Activated naive CD8-positive, alpha-beta T cell treated with anti-CD3 and anti-CD28 coated beads, Interleukin-2, amount 10 ng/mL, durations not matched to agents 7 days and 5 days (primary cell): ENCODE measurements at places on chromosomes 7 and 10. TPM values are rescaled to one million over a fixed set of nuclear protein-coding genes. Genes with fewer than 3 reads are reported as not detected.
A peak's percentile ranks its signal among the peaks of the same experiment; 100 is the strongest.

PCDH15 gene
- not detected for total RNA-seq

CFAP70 gene
- total RNA-seq: 2.2 TPM

SFRP5 gene
- total RNA-seq: 0.23 TPM

ELFN1 gene
- not detected for total RNA-seq

DNA sequence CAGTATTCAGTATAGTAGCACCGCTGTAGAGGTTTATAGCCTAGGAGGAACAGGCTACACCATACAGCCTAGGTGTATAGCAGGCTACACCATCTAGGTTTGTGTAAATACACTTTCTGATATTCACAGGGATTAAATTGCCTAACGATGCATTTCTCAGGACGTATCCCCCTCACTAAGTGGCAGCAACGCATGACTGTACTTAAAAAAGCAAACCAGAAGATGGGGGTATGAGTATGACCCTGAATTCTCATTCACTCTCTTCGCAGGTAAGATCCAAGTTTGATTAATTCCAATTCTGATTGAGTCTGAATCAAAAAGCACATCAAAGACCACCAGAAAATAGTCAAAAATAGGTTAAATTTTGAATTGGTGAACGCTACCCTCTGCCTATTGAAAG, 972 bp downstream of the ORC5 start:
- peak overlapping the region; percentile 91 for H3K4me3 ChIP-seq
- H3K36me3 ChIP-seq: peaks cover 15% of the 10 kb centered on the region
- H3K4me1 ChIP-seq: peaks cover 21% of the 10 kb centered on the region
- DNase-seq: no peak
- H3K27me3 ChIP-seq: no peaks in the 10 kb centered on the region
- peak overlapping the region; percentile 90 for H3K27ac ChIP-seq

GRCh38 chr10:34522546-34522945, 292.6 kb downstream of the PARD3 start:
- no peaks in the 10 kb centered on the region for H3K4me1 ChIP-seq
- DNase-seq: no peak
- H3K27ac ChIP-seq: no peak overlapping the region
- H3K27me3 ChIP-seq: peaks cover 4% of the 10 kb centered on the region
- H3K4me3 ChIP-seq: peak overlapping the region; percentile 29

DNA sequence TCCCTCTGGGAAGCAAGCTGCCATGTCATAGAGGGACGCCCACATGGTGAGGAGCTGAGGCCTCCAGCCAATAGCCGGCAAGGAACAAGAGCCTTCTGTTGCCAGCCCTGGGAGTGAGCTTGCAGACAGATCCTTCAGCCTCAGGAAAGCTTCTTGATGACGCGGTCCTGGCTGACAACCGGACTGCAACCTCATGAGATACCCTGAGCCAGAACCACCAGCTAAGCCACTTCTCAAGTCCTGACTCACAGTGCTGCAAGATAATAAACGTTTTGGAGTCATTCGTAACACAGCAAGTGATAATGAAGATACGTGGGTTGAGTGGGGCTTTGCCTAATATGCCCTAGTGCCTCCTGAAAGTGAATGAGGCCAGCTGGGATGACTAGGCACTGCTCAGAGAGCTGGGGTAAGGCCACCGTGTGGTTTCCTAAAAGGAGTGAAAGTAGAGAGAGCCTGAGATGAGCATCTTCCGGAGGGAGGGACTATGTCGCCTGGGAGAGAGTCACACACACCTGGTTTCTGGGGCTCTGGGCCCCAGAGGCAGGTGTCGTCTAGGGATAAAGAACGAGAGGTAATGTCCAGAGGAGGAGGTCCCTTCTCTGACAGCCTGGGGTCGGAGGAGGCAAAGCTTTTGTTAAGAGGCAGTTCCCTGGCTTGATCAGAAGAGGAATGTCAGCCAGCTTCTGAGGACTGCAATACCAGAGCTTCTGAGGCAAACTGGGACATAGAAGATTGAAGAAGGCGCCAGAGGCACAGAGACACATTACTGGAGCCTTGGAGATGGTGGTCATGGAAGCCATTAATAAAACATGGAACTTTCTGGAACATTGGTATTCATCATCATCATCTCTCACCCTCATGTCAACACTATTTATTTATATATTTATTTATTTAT, 53.6 kb downstream of the PYROXD2 start:
- H3K27ac ChIP-seq: no peak overlapping the region
- peak overlapping the region; percentile 34 for H3K4me3 ChIP-seq
- H3K36me3 ChIP-seq: no peaks in the 10 kb centered on the region
- no peak for DNase-seq

DNA sequence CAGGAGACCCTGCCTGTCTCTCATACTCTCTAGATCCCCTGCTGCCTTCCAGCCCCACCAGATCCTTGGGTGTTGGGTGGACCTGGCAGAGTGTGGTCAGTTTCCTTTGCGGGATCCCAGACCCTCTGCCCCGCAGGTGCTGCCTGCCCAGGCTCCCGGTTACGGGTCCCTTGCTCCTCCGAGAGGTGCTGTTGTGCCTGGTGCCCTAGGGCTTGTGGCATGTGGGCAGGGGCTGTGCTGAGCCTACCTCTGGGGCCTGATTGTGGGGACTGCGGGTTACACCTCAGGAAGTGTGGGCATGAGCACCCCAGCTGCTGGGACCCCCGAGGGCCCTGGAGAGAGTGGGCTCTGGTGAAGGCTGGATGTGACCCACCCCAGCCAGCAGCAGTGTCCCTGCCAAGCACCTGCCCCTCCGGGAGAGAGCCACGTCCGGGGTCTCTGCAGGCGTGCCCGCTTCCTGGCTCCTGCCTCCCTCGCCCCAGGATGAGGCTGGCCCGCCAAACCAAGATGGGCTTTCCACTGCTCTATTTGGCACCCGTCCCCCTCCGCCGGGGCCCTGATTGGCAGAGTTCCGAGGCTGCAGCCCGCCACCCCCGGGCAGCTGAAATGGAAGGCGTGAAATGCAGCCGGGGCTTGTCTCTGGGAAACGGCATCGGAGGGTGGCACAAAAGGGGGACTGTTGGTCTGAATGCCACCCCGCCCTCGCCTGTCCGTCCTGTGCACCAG, 17.0 kb downstream of the CLIP2 start:
- H3K27me3 ChIP-seq: peaks cover 9% of the 10 kb centered on the region
- DNase-seq: peak; percentile 45
- H3K27ac ChIP-seq: no peak overlapping the region
- H3K36me3 ChIP-seq: no peaks in the 10 kb centered on the region
- H3K4me1 ChIP-seq: peaks cover 20% of the 10 kb centered on the region

GRCh38 chr7:27147199-27148030, at the start of gene HOXA6:
TSS of gene HOXA6 (minus strand) at chr7:27147774. CDS start at chr7:27147749, 25 bp downstream.
- peaks cover 67% of the 10 kb centered on the region for H3K27me3 ChIP-seq
- peaks cover 17% of the 10 kb centered on the region for H3K4me1 ChIP-seq
- peak within 1 kb of the TSS; percentile 55 for H3K4me3 ChIP-seq

DNA sequence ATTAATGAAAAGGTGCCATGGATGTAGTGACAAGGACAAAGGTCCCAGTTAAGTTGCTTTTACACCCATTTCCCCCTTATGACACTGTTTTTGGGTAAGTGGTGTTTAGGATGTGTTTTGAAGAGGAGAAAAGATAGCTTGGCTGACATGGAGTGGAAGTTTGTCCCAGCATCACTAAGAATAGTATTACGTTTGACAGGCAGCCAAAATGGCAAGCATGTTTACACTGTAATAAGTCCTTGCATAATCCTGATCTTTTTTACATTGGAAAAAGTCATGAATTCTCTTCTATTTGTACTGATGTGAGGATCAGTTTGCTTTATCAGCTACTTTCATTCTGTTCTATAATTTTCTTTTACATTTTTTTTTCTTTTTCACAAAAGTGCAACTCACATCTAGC, 137.8 kb downstream of the CHRM2 start:
- H3K4me1 ChIP-seq: no peaks in the 10 kb centered on the region
- H3K27me3 ChIP-seq: no peaks in the 10 kb centered on the region
- DNase-seq: no peak
- no peak overlapping the region for H3K27ac ChIP-seq

DNA sequence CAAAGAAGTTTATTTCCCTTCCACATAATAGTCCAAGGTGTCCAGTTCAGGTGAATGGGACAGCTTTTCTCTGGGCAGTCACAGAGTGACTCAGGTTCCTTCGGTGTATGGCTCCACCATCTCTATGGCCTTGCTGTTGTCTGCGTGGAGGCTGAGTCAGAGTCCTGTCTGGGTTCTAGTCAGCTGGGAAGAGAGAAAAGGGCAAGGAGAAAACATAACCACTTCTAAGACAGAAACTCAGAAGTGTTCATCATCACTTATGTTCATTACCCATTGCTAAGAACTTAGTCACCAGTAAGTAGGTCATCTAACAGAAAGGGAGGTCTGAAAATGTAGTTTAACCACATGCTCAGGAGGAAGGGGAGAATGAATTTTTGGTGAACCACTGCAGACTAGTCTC, 32.4 kb upstream of the CCDC7 start:
- no peaks in the 10 kb centered on the region for H3K27me3 ChIP-seq
- H3K27ac ChIP-seq: no peak overlapping the region
- no peak overlapping the region for H3K4me3 ChIP-seq
- H3K4me1 ChIP-seq: peaks cover 3% of the 10 kb centered on the region
- no peak for DNase-seq

- H3K27me3 ChIP-seq: no peaks in the 10 kb centered on the region
- peaks cover 39% of the 10 kb centered on the region for H3K36me3 ChIP-seq
- peaks cover 3% of the 10 kb centered on the region for H3K4me1 ChIP-seq
- H3K27ac ChIP-seq: no peak overlapping the region
- H3K4me3 ChIP-seq: no peak overlapping the region
These were observed 25.6 kb downstream of the CDC123 start for GRCh38 chr10:12221323-12222298.

- no peak for DNase-seq
- H3K4me3 ChIP-seq: no peak overlapping the region
- H3K4me1 ChIP-seq: peaks cover 13% of the 10 kb centered on the region
- no peak overlapping the region for H3K27ac ChIP-seq
These were observed 16.4 kb upstream of the PDSS1 start for GRCh38 chr10:26681076-26681475.

DNA sequence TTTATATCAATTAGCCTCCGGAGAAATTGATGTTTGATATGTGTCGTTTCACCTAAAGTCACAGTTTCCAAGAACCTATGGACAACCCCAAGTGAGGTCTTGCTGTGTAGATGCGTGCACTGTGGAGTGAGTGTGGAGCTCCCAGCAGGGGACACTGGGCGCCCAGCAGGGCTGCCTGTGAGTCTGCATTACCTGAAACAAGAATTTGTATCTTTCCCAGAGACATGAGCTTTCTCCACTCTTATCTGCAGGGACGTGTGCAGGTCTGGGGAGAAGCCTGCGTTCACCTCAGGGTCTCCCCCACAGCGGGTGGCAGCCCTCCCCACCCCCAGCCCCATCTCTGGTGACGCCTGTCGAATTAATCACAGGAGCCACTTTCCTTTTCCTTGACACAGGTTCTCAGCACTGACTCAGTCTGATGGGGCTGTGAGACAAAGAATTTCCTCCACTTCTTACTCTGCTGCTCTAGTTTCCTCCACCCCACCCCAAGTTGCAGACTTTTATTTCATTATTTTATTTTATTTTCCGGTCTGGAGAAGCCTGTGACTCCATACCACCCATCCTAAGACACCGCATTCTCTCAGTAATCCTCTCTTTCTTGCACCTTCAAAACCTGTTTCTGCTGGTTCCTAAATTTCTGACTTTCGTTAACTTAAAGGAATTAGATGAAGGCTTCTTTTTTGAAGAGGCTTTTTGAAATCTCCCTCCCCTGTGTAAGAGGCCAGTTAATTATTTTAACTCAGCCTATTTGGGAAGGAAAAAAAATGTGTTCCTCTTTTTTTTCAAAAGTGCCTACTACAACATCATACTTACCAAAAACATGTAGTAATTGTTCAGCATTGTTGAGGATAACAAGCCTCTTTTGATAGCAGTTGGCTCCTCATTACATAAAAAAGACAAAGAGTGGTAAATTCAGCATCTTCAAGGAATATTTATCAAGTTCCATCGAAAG, 17.0 kb upstream of the INSIG1 start:
- no peak for DNase-seq
- no peaks in the 10 kb centered on the region for H3K36me3 ChIP-seq
- H3K4me3 ChIP-seq: no peak overlapping the region
- peaks cover 22% of the 10 kb centered on the region for H3K4me1 ChIP-seq

GRCh38 chr7:6532516-6532915, 18.7 kb downstream of the GRID2IP start:
- H3K36me3 ChIP-seq: no peaks in the 10 kb centered on the region
- H3K4me1 ChIP-seq: peaks cover 11% of the 10 kb centered on the region
- peaks cover 38% of the 10 kb centered on the region for H3K27me3 ChIP-seq
- no peak overlapping the region for H3K27ac ChIP-seq
- no peak overlapping the region for H3K4me3 ChIP-seq
- DNase-seq: no peak

DNA sequence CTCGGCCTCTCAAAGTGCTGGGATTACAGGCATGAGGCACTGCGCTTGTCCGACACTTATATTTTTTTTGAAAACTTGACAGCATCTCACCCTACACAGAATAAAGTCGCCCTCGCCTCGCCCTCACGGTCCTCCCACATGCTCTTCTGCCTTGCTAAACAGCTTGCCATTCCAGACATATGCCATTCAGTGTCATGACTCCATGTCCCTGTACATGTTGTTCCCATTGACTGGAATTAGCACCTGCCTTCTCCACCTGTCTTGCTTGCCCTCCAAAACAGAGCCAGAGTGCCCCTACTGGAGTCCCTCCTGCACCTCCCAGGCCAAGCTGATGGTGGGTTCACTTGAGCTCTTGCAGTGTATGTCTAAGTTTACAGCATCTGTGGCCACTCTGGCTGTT, 6.2 kb downstream of the NIPSNAP2 start:
- peaks cover 19% of the 10 kb centered on the region for H3K4me1 ChIP-seq
- H3K36me3 ChIP-seq: peaks cover 20% of the 10 kb centered on the region

DNA sequence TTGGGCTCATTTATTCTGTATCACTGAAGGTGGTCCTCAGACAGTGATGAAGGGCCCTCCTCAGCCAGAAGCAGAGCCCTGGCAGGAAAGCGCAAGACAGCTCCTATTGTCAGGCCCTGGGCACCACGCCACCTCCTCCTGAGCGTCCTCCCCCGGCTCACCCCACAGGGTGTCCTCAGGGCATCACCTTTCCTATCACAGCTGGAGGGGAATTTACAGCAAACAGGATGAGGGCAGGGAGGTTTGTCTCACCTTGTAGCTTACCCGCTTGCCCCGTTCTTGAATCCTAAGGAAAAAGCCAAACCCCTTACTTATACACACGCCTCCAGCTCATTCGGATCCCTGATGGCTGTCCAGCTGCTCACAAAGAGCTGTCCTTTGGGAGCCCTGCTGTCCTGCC, 50.2 kb upstream of the LANCL2 start:
- H3K27me3 ChIP-seq: peaks cover 7% of the 10 kb centered on the region
- H3K36me3 ChIP-seq: no peaks in the 10 kb centered on the region
- H3K27ac ChIP-seq: no peak overlapping the region
- H3K4me3 ChIP-seq: no peak overlapping the region
- DNase-seq: no peak

- peaks cover 8% of the 10 kb centered on the region for H3K27me3 ChIP-seq
- no peak overlapping the region for H3K4me3 ChIP-seq
- H3K4me1 ChIP-seq: peaks cover 2% of the 10 kb centered on the region
- no peak for DNase-seq
These were observed 8.5 kb upstream of the NFE2L3 start for GRCh38 chr7:26143298-26144048.

- no peak overlapping the region for H3K27ac ChIP-seq
- no peak overlapping the region for H3K4me3 ChIP-seq
- H3K27me3 ChIP-seq: peaks cover 2% of the 10 kb centered on the region
- H3K36me3 ChIP-seq: no peaks in the 10 kb centered on the region
- H3K4me1 ChIP-seq: no peaks in the 10 kb centered on the region
These were observed 21.2 kb downstream of the ITGB8 start for GRCh38 chr7:20351901-20352300.

- DNase-seq: no peak
- no peaks in the 10 kb centered on the region for H3K4me1 ChIP-seq
- no peaks in the 10 kb centered on the region for H3K36me3 ChIP-seq
- no peak overlapping the region for H3K27ac ChIP-seq
- H3K27me3 ChIP-seq: no peaks in the 10 kb centered on the region
These were observed 81.0 kb upstream of the FZD8 start for GRCh38 chr10:35723059-35723458.
